ENCODE measurements at places on chromosomes 6 and 20.

GRCh38 chr6:65064844-65065243 lies 642.2 kb downstream of the EYS start:
- no peak for DNase-seq

DNA sequence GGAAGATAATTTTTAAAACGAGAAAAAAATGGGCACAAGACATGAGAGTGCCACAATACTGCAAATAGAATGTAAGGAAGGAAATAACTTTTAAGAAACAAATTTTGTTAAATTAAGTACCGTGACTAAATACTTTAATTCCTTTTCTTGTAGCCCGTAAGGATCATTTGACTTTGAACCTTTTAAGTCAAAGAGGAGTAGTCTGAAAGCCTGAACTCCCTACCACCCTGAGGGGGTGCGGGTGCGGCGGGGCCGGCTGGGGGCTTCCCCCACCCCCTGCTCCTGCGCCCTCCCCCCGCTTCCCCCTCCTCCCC lies 231 bp upstream of the PHACTR2 start:
- DNase-seq: no peak

DNA sequence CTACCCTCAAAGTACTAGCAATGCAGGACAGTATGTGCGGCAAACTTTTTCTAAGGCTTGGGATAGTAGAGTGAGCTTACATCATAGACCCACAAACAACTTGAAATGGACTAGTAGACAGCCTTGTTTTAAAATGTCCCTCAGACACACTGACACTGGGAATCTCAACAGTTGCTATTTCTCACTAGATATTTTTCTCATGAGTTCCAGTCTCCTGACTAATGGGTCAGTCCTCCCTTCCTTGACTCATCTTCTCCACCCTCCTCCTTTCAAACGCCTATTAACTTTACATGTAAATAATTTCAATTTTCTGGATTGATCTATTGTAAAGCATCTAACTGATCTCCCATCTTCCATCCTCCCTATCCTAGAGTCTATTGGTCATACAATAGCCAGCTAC lies 308.3 kb upstream of the PREP start:
- no peak for DNase-seq

- DNase-seq: no peak
Measured at GRCh38 chr20:54244113-54244512, 36.2 kb downstream of the PFDN4 start.

- no peak for DNase-seq
Measured at GRCh38 chr6:37943436-37944058, 124.0 kb downstream of the ZFAND3 start.

GRCh38 chr20:40687384-40688128 lies 1.5 kb downstream of the MAFB start:
- DNase-seq: no peak

DNA sequence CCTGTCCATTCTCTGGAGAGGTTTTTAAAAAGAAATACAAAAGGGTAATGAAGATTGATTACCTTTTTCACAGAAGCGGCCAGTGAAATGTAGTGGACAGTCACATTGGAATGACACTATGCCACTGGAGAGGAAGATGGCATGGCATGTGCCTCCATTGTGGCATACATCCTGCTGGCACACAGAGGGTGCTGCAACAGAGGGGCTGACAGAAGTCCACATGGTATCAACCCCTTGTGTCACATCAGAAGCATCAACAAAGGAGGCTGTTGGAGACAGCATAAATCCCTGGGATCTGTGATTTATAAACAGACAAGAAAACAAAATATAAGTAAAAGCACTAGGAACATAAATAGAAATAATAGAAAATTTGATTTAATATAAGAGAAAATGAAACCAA lies 594.9 kb downstream of the PHF3 start:
- no peak for DNase-seq

- no peak for DNase-seq
Measured at GRCh38 chr6:138818496-138819194, 22.8 kb downstream of the ECT2L start.

- DNase-seq: no peak
Measured at GRCh38 chr6:152057832-152058498, 250.5 kb downstream of the ESR1 start.

DNA sequence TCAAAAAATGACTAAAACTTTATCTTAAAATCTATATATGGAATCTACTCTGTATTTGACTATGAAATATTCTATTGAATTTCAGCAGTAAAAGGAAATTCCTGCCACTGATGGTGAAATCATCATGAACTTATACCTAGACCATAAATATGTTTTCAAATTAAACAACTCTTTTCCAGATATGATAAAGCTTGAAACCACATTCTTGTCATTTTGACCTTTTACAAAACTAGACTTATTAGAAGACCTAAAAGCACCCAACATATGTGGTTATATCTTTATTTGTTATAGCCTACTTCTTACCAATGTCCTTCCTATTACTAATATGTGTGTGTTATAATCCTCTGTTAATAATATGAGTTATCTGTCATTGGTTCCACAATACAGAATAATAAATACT lies 35.3 kb downstream of the FRK start:
- DNase-seq: no peak

- DNase-seq: no peak
Measured at GRCh38 chr6:143562143-143562542, 50.6 kb upstream of the FUCA2 start.

DNA sequence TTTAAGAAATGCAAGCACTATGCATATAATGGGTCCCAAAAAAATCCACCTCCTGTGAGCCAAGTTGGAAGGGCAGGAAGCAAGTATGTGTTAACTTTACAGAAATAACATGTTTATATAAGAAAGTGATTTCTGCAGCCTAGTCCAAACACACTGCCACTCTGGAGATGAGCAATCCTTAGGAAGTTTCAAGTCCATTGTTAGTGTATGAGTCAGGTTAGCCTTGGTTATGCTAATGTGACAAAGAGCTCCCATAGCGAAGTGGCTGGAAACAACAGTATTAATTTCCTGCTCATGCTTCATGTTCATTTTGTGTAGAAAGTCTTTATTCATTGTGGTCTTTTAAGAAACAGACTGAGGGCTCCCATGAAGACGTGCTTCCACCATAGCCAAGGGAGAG lies 121.4 kb downstream of the TBXT start:
- no peak for DNase-seq

GRCh38 chr6:128071212-128071611 lies 170.4 kb upstream of the THEMIS start:
- no peak for DNase-seq

GRCh38 chr6:28597217-28597835 lies 71.6 kb downstream of the GPX5 start:
- no peak for DNase-seq

DNA sequence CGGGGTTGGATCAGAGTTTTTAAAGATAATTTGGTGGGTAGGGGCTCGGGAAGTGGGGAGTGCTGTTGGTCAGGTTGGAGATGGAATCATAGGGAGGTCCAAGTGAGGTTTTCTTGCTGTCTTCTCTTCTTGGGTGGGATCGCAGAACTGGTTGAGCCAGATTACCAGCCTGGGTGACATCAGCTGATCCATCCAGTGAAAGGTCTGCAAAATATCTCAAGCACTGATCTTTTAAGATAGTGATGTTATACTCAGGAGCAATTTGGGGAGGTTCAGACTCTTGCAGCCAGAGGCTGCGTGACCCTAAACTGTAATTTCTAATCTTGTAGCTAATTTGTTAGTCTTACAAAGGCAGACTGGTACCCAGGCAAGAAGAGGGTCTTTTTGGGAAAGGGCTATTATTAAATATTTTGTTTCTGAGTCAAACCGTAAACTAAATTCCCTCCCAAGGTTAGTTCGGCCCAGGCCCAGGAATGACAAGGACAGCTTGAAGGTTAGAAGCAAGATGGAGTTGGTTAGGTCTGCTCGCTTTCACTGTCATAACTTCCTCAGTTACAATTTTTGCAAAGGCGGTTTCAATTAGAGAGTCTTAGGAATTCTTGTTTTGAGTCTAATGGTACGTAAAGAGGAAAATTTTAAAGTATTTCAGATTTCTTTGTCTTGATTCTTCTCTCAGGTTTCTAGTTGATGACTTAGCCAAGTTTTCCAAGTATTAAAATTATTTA lies 53.1 kb downstream of the SCAF8 start:
- no peak for DNase-seq

- no peak for DNase-seq
Measured at GRCh38 chr6:63268574-63268973, 51.2 kb downstream of the LGSN start.

Measured in DND-41 (cell line).